RWPE1 (cell line): ENCODE measurements at places on chromosomes 4 and X.
A peak's percentile ranks its signal among the peaks of the same experiment; 100 is the strongest.

GRCh38 chrX:48958635-48959094, 1.3 kb upstream of the OTUD5 start:
- DNase-seq = no peak

GRCh38 chr4:188295899-188296298, 156.7 kb downstream of the TRIML1 start:
- peak; percentile 27 for DNase-seq

DNA sequence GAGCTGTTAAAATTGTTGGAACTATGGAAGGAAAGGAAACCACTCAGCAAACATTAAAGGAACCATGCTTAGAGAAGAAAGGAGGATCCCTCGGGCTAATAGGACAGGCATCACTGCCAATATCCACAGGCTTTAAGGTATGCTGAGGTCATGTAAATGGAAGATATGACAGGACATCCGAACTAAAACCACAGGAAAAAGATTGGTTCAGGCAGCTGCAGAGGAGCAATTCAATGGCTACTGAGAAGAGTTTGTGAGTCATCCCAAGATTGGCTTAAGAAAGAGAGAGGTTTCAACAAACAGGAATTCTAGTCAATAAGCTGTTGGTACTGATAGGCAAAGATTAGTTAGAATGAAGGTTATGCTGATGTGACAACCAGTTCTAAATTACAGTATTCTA, 106.4 kb upstream of the FAM241A start:
- no peak for DNase-seq

DNA sequence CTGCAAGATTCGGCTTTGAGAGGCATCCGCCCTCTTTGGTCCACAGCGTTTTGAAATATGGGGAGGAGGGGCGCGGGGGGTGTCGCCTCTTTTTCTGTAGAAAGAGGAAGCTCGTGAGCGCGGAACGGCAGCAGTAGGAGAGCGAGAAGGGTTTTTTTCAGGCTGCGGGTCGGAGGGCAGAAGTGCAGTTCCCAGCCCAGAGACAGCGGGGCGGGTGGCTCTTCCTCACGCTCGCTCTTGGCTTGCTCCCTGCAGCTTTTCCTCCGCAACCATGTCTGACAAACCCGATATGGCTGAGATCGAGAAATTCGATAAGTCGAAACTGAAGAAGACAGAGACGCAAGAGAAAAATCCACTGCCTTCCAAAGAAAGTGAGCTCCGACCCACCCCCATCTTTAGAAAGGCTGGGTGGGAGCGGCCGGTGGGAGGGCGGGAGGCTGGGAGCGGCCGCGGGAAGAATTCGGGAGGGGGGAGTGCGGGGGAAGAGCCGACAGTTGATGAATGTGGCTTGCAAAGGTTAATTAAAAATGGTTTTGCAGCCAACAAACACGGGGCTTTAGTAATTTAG, 1.2 kb downstream of the TMSB4X start:
- DNase-seq = peak; percentile 62
